ENCODE measurements at places on chromosomes 5 and 9.

DNA sequence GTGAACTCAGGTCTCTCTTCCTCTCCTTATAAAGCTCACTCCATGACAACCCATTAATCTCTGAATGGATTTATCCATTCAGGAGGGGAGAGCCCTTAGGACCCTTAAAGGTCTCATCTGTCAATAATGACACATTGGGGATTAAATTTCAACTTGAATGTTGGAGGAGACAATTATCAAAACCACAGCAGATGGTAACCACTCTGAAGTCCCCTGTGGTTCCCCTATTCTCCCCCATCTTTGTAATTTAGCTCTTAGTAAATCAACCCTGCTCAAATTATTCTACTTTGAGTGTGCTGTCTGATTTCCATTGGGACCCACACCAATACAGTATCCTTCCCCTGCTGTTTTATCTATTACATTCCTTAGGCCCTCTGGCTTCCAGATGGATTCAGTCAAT lies 72.0 kb upstream of the RAI14 start:
- no peak for DNase-seq

DNA sequence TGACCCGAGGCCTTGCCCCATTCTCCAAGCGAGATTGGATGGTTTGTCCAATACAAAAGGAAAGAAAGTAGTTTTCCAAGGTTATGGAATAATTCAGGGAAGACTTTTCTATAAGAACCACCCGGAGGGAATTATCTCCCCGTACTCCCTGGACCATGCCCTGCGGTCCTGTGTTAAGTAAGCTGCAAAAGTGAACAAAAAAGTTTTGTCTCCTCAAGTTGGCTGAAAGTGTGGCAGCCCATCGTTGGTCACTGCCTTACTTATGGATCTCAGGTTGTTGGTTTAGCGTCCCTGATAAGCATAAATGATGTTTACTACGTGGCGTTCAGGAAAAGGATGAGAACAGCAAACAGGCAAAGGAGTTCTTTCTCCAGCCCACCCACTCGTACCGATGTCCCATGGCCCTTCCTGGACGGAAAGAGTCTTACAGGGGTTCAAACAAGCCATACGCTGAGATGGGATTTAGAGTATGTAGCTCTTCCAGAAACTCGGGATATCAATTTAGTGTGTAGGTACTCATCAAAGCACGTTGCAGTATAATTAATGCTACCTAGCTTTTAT lies 413 bp upstream of the AUH start:
- no peak for DNase-seq

DNA sequence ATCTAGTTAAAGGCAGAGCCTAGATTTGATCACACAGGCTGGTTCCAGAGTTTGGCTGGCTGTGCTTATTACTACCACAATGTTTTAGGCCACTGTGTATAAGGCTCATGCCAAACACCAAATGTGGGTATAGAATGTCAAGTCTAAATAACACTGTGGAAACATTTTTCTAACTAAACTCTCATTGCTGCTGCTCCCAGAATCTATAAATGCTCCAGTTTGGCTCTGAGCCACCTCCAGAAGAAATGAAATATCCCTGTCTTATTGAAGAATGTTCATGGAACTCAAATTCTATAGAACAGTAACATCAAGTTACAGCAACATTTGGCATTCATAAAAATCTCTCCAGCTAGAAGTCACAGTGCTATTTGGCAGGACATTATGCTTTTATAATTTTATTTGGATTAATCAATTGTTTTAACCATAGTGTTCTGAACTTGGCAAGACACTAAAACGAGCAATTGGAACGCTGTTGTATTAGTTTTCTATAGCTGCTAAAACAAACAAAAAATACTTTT lies 178.1 kb upstream of the COX7C start:
- no peak for DNase-seq

DNA sequence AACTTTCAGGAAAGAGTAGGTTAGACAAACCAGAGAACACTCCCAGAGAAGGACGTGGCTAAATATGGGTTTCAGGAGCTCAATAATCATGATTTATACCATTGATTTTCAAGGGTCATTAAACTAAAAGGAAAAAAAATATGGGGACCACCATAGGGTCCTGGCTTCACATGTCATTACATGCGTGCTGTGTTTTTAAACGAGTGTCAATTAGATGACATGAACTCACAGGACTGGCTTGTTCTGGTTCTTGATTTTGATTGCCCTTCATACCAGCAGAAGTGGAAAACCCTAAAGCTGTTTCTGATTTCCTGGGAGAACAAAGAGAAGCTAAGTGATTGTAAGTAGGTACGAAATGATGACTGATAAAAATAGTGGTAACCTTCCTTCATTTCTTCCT lies 5.8 kb downstream of the ACOT12 start:
- no peak for DNase-seq

GRCh38 chr5:56729488-56729887 lies 85.9 kb upstream of the MAP3K1 start:
- DNase-seq: no peak

DNA sequence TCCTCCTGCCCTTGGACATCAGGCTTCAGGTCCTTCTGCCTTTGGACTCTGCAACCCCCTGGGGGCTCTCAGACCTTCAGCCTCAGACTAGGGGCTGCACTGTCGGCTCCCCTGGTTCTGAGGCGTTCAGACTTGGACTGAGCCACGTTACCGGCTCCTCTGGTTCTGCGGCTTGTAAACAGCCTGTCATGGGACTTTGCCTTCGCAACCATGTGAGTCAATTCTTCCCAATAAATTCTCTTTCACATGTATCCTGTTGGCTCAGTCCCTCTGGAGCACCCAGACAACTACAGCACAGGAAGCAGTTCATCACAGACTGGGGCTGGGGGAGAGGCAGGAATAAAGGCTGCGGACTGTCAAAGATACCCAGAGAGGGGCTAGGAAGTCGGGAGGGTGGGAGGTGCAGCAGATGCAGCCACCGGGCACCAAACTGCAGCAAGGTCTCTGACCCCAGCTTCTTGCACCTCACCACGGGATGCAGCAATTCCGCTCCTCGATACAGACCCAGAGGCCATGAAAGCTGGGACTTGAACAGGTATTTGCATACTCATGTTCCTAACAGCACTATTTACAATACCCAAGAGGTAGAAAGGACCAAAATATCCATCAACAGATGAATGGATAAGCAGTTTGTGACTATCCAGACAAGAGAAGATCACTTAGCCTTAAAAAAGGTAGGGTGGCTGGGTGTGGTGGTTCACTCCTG lies 100.8 kb downstream of the COL23A1 start:
- no peak for DNase-seq
